ENCODE measurements at places on chromosomes 12 and 14.

DNA sequence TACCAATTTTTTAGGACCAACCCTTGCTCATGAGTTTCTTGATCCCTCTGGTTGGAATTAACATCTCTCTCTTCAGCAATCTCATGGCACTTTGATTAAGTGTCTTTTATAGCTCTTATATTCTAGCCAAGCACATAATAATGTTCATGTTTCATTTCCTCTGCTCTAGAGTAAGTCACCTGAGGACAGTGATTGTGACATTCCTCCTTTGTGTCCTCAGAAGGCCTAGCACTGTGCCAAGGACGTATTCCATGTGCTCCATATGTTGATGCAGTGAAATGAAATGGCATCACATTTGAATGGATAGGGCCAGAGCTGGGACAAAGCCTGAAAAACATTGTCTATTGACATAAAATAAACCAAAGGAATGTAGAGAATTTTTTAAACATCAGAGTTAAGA lies 322.8 kb upstream of the PRICKLE1 start:
- no peaks in the 10 kb centered on the region for H3K4me1 ChIP-seq
- H3K36me3 ChIP-seq, result no peaks in the 10 kb centered on the region
- DNase-seq, result no peak
- H3K4me3 ChIP-seq, result no peak overlapping the region

GRCh38 chr14:76525106-76525821 lies 149.3 kb downstream of the ESRRB start:
- no peaks in the 10 kb centered on the region for H3K27me3 ChIP-seq
- DNase-seq, result no peak
- no peak overlapping the region for H3K27ac ChIP-seq

DNA sequence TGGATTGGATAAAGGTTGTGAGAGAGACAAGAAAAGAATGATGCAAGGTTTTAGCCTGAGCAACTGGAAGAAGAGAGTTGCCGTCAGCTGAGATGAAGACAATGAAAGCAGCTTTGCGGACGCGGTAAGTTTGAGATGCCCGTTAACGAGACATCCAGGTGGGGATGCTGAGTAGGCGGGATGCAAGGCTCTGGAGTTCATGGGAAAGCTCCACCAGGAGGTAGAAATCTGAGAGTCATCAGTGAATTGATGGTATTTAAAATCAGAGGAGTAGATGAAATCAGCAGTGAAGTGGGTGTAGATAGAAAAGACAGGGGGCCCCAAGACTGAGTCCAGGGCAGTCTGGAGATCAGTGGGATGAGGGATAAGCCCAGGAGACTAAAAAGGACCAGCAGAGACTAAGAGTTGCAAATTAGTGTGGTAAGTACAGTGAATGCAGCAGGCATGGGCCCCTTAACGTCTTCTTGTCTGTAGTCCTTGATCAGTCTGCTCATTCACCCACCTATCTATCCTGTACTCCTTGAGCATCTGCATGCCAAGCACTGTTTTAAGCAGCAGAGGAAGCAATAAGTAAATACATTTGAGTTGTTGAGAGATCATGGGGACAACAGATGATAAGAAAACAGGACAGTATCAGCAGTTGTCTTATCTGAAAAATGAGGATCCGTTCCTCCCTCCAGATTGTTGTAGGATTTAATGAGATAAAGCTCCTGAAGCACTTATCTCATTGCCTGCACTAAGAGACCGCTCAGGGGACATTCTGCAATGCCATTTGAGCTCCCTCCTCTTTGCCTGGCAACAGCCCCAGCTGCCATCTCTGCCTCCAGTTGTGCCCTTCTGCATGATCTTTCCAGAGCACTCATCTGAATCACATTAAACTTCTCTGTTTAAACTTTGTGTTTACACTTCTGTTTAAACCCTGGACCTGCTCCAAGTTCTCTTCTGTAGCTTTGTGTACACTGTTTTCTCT lies 91.5 kb downstream of the APAF1 start:
- no peak for DNase-seq
- H3K27me3 ChIP-seq, result no peaks in the 10 kb centered on the region
- no peak overlapping the region for H3K27ac ChIP-seq
- H3K4me1 ChIP-seq, result no peaks in the 10 kb centered on the region
- H3K4me3 ChIP-seq, result no peak overlapping the region

DNA sequence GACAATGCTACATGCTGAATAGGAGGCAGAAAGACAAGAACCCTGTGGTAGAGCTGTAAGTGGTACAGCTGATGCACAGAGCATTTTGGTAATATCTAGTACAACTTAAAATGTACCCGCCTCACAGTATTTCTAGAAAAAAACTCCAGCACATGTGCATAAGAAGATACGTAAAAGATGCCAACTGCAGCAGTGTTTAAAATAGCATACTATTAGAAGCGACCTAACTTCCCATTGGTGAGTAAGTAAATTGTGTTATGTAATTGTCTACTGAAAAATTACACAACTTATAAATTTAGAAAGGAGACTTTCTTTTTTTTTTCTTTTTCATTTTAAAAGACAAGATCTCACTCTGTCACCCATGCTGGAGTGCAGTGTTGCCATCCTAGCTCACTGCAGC lies 114.3 kb upstream of the CAND1 start:
- no peaks in the 10 kb centered on the region for H3K27me3 ChIP-seq
- H3K36me3 ChIP-seq, result no peaks in the 10 kb centered on the region
- no peaks in the 10 kb centered on the region for H3K4me1 ChIP-seq

GRCh38 chr12:93524386-93525133 lies 47.9 kb upstream of the SOCS2 start:
- DNase-seq, result no peak
- no peak overlapping the region for H3K4me3 ChIP-seq
- no peaks in the 10 kb centered on the region for H3K4me1 ChIP-seq
- H3K27me3 ChIP-seq, result no peaks in the 10 kb centered on the region
- H3K27ac ChIP-seq, result no peak overlapping the region
- no peaks in the 10 kb centered on the region for H3K36me3 ChIP-seq

All from ascending aorta (tissue), 2 donors.